Islet precursor cell (in vitro differentiated cells): ENCODE measurements at places on chromosomes 4 and X.
A peak's percentile ranks its signal among the peaks of the same experiment; 100 is the strongest.

DNA sequence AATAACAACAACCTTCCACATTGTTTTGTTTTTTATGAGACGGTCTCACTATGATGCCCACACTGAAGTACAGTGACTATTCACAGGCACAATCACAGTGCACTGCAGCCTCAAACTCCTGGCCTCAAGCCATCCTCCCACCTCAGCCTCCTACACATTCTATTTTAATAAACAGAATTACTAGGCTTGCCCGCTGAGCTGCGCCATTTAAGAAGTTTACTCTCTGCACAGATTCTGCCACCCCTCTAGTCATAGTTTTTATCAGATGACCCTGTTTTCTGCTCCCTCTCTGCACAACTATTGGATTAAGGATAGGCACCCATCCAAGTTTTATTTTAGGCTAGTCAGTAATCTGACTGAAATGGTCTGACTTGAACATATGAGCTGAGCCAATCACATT is 11.3 kb upstream of the COX18 start:
- no peak for DNase-seq

DNA sequence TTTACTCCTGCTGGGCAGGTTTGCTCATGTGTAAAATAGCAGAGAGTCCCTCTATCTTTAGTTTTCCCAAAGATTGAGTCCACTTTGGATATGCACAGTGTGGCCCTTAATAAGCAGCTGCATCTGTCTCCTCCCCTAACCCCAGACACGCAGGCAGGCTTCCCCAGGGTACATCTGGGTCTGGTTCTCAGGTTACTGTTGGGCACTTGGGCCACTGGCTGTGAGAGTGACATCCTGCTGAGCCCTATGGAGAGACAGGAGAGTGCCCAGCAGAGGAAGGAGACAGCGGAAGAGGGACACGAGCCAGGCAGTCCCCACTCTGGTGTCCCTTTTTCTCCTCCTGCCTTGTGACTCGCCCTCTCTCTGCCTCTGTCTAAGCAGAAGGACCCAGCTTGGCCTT is 16.0 kb downstream of the XK start:
- no peak for DNase-seq

GRCh38 chrX:119833905-119834304 is 18.9 kb downstream of the UPF3B start:
- no peak for DNase-seq

- DNase-seq = peak; percentile 74
Observed at GRCh38 chrX:50812995-50813842, 775 bp downstream of the SHROOM4 start.

DNA sequence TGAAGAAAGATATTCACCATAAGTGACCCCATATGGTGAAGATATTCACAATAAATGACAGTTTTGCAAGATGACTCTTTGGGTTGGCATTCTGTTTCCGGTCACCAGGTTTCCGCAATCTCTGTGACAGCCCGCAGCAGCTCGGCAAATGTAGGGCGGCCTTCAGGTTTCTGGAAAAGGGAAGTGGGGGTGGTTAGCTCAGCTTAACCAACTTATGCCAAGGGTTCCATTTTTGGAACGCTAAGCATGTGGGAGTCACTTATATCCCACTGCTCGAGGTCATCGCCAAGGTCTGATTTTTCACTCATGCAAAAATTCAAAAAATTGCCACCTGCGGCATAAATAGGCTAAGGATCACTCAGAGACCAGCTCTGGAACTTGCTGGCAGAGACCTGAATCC is 51.0 kb downstream of the NIPAL1 start:
- DNase-seq = no peak

- no peak for DNase-seq
Observed at GRCh38 chr4:174538123-174538875, 16.0 kb upstream of the HPGD start.

DNA sequence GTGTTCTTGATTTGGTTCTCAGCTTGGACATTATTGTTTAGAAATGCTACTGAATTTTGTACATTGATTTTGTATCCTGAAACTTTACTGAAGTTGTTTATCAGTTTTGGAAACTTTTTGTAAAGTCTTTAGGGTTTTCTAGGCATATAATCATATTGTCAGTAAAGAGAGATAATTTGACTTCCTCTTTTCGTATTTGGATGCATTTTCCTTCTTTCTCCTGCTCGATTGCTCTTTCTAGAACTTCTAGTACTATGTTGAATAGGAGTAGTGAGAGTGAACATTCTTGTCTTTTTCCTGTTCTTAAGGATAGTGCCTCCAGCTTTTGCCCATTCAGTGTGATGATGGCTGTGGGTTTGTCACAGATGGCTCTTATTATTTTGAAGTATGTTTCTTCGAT is 24.1 kb downstream of the TMPRSS11A start:
- DNase-seq = no peak

DNA sequence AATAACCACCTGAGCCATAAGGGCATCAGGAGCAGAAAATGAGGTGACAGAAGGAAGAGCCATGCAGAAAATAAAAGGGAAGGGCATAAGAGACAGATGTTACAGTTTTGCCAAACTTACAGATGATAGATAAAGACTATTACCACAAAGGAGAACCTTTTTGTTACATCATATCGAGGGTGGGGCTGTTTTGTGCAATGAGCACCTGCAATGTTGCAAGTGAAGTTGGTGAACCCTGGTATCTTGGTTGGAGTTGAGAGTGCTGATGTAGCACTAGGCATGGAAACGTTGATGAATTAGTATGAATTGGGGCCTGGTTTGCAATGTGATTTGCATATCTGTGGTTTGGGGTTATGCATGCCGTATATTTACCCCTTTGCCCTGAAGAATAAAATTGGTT is 119.8 kb upstream of the TEX13D start:
- DNase-seq = no peak

DNA sequence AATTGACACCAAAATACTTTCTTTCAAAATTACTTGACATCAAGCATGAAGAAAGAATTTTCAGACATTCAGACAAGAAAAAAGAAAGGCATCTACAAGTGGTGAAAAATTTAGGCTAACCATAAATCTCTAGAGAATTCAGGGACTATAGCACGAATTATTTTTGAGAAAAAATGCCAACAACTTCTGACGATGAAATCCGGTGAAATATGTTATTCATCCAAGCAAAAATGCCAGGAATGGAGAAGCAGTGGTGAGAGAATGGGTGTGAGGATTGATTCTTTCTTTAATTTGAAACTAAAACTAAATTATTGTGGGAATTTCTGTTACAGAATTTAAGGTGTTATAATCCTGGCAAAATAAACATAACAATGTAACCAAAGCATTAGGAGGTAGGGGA is 69.4 kb upstream of the SORBS2 start:
- DNase-seq = no peak

- DNase-seq = no peak
Observed at GRCh38 chr4:6891436-6892170, 18.0 kb upstream of the TBC1D14 start.

GRCh38 chr4:38591617-38592337 is 72.2 kb upstream of the KLF3 start:
- DNase-seq = peak; percentile 90

DNA sequence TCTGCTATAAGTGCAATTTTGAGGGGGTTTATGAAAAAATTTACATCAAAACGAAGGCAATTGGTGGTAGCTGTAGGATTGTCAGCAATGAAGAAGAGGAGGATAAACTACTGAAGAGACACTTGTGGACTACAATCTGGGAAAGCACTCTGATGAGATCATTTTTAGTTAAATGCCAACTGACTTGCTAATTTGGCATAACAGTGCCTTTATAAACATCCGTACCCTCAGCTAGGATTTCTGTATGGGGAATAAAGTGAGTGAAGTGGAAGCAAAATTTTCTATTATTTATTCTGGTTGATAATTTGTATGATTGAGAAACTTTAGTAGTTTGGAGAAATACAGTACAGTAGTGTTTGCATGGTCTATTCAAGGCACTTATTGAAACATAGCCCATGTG is 11.2 kb upstream of the GNRHR start:
- no peak for DNase-seq

- no peak for DNase-seq
Observed at GRCh38 chrX:134891652-134892051, 99.1 kb upstream of the SMIM10 start.

- no peak for DNase-seq
Observed at GRCh38 chrX:32397562-32398216, 813.7 kb downstream of the DMD start.

GRCh38 chr4:74653331-74654229 is 140.7 kb downstream of the BTC start:
- DNase-seq = no peak

DNA sequence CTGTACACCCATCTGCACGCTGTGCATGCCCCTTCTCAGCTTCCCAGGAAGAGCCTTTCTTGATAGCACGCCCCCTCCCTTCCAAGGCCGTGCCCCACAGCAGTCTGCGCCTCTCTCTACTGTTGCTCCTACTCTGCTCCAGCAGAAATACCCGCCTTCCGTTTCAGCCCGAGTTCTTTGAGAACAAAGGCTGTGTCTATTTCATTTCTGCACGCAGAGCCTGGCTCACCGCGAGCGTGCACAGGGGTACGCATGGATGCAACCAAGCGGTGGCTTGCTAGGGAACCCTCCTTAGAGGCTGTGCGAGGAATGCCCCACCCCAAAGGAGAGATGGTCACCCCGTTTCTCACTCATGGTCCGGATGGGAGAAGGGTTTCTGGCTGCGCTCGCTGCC is 485 bp downstream of the AADAT start:
- DNase-seq = peak; percentile 80

DNA sequence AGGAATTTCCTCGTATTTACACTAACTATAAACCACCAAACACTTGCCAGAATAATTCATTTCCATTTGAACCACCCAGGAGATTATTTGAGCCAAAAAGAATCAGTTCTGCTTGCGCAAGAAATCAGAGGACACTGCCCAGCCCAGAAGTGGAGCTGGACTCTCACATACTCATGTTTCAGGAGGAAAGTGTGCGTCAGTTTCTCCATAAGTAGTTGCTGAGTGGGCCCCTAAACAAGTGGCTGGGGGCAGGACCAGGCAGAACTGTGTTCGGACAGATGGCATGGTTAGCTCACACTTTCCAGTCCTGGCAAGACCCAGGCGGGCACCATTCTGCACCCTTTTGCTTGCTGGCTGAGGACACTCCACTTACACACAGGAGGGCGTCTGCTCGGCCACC is 38.8 kb downstream of the BTC start:
- no peak for DNase-seq
